ENCODE measurements at places on chromosomes 1 and 21.

GRCh38 chr1:172574080-172574479, 41.1 kb downstream of the SUCO start:
- no peak for DNase-seq

- DNase-seq = peak; percentile 39
Measured at GRCh38 chr1:18643154-18644012, 12.7 kb downstream of the PAX7 start.

DNA sequence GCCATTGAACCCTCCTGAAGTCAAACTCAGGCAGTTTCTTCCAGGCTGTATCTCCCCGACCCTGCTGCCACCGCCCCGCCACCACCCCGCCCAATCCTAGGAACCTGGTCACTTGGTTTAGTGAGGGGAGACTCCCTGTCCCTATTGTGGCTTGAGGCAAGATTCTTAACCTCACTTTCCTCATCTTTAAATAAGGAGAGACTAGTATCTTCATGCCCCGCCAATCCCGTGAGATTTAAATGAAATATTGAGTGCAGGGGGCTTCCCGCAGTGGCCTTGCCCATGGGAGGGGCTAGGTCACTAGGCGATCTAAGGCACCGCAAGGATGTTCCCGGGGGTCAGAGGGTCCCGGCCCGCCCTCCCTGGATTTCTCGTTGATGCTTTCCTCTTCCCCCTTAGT, 998 bp downstream of the KDF1 start:
- DNase-seq = no peak

GRCh38 chr1:186845576-186846210, 16.9 kb downstream of the PLA2G4A start:
- DNase-seq = no peak

DNA sequence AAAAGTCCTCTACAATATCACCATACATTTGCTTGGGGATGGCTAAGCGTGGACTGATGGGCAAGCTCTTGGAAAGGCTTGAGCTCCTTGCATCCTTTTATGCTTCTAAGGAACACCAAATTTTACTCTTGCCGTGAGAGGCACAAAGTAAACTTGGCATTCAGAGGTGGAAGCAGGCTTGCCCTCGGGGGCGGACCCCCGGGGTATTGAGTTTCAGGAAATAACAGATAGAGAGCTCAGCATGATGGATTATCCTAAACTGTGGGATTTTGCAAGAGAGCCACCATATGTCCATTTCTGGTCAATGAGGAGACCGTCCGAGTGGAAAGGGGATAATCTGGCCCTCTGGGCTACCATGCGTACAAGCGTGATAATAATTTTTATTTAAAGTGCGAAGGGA, 14.0 kb downstream of the IFI16 start:
- DNase-seq = no peak

DNA sequence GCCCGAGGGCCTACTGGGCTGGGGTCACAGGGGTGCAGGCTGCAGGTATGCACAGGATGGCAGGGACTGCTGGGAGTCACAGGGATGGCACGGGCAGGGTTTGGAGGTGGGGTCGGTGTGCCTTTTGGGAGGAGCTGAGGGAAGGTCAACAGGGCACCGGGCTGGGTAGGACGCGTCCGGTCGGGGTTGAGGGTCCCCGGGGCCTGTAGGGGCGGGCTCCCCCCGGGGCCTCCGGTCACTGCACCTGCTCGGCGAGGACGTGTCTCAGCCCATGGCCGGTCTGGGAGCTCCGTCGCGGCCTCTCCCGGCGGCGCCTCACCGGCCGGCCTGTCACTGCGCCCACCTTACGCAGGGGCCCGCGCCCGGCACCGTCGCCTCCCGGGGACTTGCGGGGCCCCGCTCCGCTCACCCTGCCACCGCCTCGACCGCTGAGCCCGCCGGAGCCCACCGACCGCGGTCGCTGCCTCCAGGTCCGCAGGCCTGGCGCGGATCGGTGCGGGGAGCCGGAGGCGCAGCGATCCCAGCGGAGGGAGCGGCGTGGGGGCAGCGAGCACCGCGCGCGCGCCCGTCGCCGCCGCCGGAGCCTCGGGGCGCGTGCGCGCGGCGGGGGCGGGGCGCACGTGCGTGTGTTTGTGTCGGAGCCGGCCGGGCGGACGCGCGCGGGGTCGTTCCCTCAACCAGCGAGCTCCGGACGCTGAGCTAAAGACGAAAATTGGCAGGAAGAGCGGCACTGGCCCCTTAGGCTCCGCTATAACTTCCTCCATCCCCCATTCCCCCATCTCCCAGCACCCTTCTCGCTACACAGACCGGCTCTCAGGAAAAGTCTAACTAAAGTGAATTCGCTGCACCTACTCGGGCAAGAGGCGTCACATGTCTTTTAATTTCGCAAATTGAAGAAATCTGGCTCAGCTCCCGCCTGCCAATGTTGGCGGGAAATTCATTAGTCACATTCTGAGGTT, at the start of gene AMIGO1:
Gene AMIGO1, minus strand, starts transcription at position 552 of the 959 bp plus-strand sequence. CDS start 815 bp downstream, outside the sequence.
- DNase-seq = peak; percentile 71

GRCh38 chr1:211326140-211326527, 499 bp upstream of the TRAF5 start:
- DNase-seq = no peak

DNA sequence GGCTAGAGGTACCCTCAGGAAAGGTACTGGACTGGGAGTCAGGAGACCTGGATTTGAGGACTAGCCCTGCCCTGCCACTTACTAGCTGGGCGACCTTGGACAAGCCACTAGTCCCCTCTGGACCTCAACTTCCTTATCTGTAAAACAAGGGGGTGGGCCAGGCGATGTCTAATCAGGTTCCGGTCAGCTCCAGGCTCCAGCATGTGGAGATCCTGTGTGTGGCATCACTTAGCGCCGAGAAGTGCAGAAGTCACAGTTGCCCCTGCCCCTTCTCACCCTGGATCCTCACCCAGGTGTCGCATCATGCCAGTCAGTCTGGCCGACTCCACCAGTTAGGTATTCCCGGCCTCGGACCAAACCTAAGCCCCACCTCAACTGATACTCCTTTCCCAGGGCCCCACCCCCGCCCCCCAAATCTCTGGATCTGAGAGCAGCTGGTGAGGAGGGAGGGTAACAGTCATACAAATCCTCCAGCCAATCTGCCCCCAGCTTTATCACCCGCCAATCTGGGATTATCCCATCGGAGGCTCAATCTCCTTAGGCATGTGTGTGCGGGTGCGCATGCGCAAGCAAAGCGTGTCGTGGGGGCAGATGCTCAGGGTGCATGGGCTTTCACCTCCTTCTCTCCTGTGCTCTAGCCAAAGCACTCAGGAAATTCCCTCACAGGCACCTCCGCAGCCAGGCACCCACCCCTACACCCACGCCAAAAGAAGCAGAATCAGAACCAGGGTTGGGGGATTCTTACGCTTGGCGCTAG, 5.4 kb downstream of the CELF3 start:
- no peak for DNase-seq

- no peak for DNase-seq
Measured at GRCh38 chr1:62111084-62111483, 83.6 kb upstream of the L1TD1 start.

- no peak for DNase-seq
Measured at GRCh38 chr1:247401310-247402119, 14.5 kb upstream of the NLRP3 start.

- no peak for DNase-seq
Measured at GRCh38 chr1:232045139-232045994, 418.8 kb downstream of the DISC1 start.

- DNase-seq = no peak
Measured at GRCh38 chr1:229578168-229579058, 19.9 kb upstream of the ABCB10 start.

DNA sequence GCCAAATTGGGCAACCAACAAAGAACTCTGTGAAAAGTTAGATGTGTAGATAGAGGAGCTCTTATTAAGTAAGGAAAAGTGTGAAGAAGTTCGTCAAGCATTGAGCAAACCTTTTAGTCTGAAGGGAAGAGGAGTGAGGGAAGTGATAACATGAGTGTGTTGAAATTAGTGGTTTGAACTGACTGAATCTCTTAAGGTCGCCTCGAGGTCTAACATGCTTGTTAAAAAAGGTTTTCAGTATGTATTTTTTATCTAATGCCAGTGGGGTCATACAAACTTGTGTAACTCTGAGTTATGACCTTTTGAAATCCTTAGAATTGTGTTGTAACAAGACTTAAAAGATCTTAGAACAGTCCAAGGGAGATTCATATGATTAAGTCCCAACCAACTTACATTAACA, 34.1 kb downstream of the SOAT1 start:
- no peak for DNase-seq

DNA sequence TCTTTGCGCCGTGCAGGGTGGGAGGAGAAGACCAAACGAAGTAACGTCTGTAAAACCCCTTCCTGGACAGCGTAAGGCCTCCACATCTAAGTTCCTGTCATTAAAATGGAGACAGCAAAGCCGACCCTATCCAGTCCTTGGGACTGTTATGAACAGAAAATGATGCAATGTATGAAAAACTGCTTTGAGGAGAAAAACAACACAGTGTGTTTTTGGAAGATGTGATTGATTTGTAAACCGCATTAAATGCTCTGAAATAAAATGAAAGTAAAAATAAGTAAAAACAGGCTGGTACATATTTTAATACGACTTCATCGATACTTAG, 827 bp upstream of the URB1 start:
- DNase-seq = no peak

DNA sequence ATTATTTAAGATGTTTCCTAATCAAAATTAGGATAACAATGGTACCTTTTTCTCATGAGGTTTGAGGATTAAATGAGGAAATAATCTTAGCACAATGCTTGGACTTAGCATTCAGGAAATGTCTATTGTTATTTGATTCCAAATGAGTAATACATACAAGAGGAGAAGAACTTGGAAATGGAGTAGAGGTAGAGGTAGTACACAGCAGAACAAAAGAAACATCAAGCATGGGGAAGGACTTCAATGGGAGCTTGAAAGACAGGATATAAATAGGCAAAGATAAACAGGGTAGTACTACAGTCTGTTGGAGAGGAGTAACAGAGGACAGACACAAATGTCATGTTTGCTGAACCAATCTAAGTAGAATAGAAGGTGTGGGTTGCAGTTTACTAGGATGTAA, 59.5 kb upstream of the RGS2 start:
- DNase-seq = no peak

DNA sequence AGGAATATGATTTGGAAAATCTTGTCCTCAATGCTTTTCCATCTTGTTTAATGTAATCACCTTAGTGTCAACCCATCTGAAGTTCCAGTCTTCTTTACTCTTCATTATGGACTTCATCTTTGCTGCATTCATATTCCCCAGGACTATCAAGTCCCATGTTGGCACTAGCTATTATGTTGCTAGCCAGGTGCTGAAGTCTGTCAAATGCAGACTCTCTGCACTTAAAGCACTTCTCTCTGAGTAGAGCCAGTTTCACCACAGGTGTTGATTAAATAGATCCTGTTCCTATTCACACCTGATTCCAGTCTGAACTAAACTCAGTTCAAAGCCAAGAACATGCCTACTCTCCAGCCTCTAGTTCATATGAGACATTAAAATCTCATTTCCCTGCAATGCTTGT, 75.0 kb upstream of the PKN2 start:
- no peak for DNase-seq

- DNase-seq = no peak
Measured at GRCh38 chr1:3011631-3012455, 9.4 kb upstream of the ACTRT2 start.

GRCh38 chr1:65577278-65577677, 156.8 kb downstream of the LEPR start:
- DNase-seq = no peak

- no peak for DNase-seq
Measured at GRCh38 chr1:225617956-225618355, 35.0 kb downstream of the ENAH start.

GRCh38 chr1:164803366-164803765, 244.4 kb downstream of the PBX1 start:
- DNase-seq = no peak

DNA sequence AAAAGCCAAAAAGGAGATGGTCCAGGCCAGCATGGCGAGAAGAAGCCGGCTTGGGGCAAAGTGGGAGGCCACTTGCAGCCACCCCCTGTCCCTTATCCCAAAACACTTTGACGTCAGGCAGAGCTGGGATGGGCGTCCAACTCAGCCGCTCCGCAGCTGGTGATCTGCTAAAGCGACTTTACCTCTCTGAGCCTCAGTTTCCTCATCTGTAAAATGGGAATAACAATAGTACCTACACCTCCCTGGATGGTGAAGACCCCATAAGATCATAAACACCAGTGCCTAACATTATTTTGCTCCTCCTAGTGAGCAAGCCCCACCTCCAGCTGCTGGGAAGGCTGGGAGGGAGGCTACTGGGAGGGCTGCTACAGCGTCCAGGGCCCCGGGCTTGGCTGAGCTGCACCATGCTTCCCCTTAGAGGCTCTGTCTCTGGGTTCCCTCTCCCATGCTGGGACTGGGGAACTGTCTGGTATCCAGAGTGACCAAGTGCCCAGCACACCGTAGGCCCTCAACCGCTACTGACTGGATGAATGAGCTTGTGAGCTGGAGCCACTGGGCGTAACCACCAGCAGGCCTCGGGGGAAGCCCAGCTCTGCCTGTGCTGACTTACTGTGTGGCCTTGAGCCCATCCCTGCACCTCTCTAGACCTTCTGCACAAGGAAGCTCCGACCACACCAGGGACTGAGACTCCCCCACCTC, 18.3 kb downstream of the IFFO2 start:
- DNase-seq = no peak

DNA sequence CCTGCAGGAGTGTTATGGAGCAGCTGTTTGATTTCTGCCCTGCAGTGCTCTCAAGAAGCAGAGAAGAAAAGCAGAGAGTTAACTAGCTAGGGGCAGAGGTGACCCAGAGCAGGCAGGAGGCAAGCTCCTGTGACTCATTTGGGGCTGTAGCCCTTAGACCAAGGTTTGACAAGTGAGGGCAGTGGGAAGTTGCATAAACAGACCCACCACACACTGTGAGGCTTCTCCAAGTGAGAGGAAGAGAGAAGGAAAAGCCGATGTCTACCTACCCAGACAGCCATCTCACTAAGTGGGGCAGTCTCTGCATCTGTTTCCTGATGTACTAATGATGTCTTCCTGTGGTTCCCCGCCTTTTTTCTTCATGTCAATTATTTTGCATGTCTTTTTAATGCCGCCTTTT, 159.9 kb upstream of the NR5A2 start:
- DNase-seq = no peak

DNA sequence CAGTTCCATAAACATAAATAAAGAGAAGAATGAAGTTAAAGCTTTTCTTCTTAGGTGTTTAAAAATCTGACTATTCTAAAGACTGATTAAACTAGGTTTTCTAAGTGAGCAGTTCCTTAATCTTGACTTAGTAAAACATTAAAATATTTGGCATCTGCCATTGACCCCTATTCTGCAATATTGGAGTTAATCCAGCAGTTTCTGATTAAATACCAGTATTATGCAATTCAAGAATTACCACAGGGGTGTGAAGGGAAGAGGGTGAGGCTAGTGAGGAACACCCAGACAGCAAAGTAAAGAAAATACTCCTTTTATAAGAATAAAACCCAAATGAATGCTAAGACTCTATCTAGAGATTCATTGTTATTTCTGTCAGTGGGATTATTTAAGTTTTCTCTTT, 40.9 kb downstream of the CLIC4 start:
- DNase-seq = no peak

- DNase-seq = no peak
Measured at GRCh38 chr1:91567583-91567982, 66.9 kb downstream of the CDC7 start.

GRCh38 chr1:55477953-55478352, 262.8 kb upstream of the USP24 start:
- no peak for DNase-seq

GRCh38 chr1:160494620-160495019, 28.4 kb downstream of the SLAMF6 start:
- DNase-seq = no peak

Data from activated CD4-positive, alpha-beta T cell treated with anti-CD3 and anti-CD28 coated beads for 48 hours (primary cell).